ENCODE measurements at places on chromosomes 3 and 15.

DNA sequence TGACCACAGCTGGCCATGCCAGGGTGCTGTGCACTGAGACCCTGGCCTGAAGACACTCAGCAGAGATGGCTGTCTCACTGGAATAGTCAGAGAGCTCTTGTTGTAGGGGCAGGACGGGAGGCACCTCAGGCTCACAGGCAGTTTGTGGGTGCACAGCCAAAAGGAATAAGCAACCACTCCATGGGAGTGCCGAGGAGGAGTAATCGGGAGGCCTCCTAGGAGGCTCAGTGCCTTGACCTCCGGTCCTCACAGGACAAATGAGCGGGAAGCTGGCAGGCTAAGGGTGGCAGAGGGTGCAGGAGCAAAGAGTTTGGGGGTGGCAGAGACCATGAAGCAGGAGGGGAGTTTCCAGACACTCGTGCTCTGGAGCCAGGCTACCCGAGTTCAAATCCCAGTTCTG, 81.7 kb downstream of the SMAD6 start:
- DNase-seq: no peak

DNA sequence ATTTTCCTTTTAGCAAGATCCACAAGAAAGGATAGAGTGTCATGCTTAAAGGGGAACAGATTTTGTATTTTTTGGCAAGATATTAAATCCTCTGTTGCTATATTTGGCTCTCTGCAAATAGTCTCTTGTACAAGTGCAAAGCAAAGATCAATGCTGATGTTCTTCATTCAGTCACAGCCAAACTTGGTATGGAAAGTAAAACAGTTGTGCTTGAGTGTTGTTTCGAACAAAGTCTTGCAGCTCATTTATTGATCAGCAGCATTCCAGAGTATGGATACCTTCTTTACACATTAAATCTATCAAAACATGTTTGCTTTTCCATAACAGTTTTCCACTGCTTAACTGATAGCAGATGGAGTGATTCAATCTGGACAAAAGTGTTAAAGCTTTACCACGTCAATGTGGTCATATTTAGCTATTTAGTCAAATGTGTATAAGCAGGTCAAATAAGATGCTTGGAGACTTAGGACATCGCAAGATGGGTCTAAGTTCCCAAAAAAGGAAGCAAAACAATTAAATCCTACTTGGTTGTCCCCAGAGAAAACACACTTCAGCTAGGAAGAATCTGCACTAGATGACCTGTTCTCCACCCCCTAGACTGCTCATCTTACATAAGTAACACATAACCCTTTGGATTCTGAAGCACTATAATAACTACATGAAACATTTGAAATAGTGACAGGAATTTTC, 52.4 kb downstream of the VGLL3 start:
- DNase-seq: no peak

GRCh38 chr3:126117786-126118185, 33.9 kb upstream of the SLC41A3 start:
- no peak for DNase-seq

- no peak for DNase-seq
Measured at GRCh38 chr3:112097378-112097777, 11.2 kb downstream of the C3orf52 start.

GRCh38 chr3:152613851-152614250, 221.1 kb upstream of the P2RY1 start:
- DNase-seq: no peak

- DNase-seq: no peak
Measured at GRCh38 chr3:188824566-188824965, 347.2 kb upstream of the TPRG1 start.

GRCh38 chr3:69648126-69648525, 91.1 kb upstream of the MITF start:
- DNase-seq: no peak

- DNase-seq: no peak
Measured at GRCh38 chr15:68576235-68576892, 2.4 kb upstream of the CORO2B start.

GRCh38 chr3:71456156-71456555, 127.4 kb downstream of the FOXP1 start:
- DNase-seq: no peak

DNA sequence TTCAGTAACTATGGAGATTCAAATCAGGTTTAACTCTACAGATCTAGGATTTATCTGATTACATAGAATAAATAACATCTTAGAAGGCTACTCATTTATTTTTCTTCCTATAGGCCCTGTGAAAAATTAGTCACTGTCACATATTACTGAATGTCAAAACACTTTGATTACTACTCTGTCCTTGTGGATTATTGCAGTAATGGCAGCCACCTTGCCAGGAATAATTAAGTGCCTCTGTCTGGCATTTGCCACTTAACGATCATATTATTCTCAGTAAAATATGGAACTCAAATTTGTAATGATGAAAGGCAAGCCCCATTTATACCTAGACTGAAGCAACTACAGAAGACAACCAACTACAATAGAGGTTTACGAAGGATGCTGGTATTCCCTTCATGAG, 596.3 kb upstream of the ARPP21 start:
- no peak for DNase-seq
